AG04449 (cell line): ENCODE measurements at places on chromosomes 2 and 18.

- no peak for DNase-seq
These were observed 67.8 kb upstream of the EPAS1 start for GRCh38 chr2:46229134-46230063.

- no peak for DNase-seq
These were observed 12.0 kb upstream of the NTSR2 start for GRCh38 chr2:11681722-11682589.

GRCh38 chr2:108268001-108268400, 20.7 kb upstream of the SULT1C2 start:
- DNase-seq, result peak; percentile 21

DNA sequence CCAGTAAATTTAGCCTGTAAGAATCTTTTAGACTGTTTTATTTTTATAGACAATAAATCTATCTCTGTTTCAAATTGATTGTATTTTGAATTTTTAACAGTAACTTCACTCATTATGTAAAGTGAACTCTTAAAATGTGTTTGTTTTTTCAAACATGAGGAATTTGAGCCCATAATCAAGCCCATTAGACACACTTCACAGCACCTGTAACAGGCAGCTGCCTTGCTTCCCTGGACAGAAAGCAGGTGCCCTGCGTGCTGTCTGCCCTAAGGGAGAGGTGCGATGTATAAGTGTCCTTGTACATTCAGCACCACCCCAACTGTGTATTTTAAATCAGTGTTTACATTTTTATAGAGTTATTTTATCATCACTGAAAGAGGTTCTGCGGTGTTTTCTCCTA, 186.5 kb upstream of the TPO start:
- DNase-seq, result no peak

GRCh38 chr2:213537579-213537978, 253.3 kb downstream of the SPAG16 start:
- DNase-seq, result no peak

DNA sequence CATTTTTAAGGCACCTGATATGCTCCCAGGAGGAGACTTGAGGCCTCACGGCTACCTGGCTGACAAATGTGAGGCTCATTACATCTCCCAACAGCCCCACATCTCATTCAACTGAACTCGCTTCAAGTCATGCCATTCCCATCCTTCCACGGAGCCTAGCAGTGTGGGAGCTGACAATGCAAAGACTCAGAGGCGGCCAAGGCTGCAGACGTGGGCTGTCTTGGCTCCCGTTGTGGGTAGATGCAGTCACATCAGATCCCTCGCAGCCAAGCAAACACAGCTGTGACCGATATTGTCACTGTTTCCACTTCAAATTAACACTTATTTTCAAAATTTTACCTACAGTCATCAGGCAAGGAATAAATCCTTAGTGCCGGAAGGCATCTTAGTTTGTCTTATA, 64.0 kb upstream of the TRIB2 start:
- DNase-seq, result no peak

DNA sequence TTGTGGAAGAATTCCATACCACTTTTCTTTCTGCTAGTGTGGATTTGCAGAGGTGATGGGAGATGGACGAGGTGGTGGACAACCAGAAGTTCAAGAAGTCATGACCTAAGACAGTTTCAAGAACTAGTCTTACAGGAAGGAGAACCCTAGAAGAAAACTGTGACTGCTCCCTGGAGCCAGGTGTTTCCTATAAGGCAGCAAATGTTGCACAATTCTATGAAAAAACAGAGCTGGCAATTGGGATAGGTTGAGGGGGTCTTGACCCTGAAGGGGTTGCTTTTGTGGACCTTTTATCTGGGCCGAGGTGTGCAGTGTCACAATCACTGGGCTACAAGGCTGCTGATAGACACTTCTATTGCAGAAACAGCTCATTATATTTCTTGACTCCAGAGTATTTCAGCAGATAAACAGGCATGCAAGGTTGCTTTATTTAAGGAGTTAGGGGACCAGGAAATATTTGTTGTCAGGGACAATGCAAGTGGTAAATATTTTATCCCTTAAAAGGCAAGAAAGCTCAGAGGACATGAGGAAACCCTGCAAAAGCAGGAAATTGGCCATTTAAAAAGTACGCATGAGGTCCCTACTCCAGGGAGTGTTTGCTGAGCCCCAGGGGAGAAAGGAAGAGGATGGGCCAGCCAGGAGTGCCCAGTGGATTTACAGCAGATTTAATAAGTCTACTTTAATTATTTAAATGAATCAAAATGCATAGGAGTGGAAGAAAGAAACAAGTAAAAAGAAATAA, 22.9 kb downstream of the APCDD1 start:
- DNase-seq, result no peak

DNA sequence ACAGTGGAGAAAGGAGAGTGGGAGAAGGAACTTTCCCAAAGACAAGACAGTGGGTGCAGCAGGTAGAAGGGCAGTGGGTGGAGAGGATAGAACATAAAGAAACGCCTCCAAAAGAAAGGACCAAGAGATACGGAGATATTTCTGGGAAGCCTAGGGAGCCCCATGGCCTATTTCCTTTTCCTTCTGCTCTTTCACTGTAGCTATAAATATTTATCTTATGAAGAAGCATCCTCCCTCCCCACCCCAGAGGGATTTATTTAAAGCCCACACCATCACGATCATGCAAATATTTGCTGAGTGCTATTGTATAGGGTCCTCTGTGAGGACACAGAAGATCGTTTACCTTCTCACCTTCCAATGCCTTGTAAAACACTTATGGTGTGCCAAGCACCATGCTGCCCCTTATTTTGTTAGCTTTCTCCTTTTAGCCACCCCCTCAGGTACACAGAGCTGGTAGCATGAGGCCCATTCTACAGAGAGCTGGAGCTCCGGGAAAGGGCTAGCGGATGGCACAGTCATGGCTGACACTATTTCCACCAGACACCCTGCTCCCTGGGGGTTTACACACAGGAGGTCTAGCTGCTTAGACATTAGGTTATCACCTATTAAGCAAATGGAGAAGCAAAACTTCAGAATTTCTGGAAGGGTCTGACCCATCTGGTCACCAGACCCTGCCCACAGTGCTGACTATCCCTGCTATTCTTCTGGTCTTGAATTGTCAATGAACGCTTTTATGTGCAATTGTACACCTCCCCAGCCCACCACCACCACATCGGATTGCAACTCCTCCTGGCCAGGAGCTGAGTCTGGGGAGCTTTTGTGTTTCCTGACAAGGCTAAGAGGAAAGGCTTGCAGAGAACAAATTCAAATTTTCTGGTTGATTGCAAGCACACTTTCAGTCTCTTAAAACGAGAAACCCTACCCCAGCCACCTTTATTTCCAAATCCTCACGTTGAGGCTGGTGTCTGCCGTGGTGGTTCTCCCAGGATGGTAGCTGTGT, 91.8 kb upstream of the KLF7 start:
- no peak for DNase-seq

- DNase-seq, result no peak
These were observed 39.1 kb downstream of the HNMT start for GRCh38 chr2:138003411-138003810.

DNA sequence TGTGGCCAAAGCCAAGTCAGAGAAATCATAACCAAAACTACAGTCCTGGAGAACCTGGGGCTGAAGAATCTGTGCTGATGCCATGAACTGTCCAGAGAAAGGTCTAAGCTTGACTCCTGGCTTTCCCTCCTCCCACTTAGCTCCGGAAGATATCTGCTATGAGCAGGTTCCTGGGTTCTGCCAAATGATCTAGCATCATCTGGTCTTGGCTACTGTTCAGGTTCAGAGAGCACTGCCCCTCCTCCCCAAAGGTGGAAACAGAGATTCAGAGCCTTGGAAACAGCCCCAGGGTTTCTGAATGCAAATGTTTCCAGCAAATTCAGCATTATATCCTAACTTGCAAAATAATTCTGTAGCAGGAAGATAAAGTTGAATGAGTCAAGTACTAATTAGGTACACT, 219.2 kb upstream of the SP5 start:
- no peak for DNase-seq

GRCh38 chr18:62399781-62400308, 74.7 kb downstream of the TNFRSF11A start:
- DNase-seq, result no peak

DNA sequence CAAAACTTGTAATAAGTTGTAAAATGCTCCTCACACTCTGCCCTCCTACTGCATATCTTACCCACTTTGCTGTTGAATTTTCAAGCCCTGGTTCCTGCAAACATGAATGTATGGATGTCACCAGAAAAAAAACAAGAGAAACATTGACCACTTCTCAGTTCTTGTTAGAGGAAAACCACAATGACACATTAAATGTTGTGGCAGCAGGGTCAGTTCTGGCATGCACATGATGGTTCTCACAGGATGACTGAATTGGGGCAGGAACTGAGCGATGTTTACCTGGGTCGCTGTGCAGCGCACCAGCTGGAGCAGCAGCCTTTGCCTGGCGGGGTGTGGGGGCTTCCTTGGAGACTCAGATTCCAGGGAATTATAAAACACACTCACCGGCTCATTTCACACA, 14.0 kb upstream of the PRKCE start:
- no peak for DNase-seq

DNA sequence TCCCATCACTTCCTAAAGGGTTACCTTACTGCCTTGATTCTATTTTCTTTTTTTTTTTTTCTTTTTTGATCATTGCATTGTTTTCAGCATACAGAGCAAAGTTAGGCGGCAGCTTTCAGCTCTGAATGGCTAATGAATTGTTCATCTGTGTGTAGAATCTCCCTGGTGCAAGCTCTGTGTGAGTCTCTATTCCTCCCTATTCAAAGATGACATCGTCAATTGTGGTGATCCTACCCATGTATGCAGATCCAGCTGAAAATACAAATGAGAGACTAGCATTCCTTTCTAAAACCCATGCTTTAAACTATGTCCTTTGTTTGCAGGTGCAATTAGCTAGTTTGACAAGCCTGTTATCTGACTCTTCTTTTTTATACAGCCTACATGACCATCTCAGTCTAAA, 539.0 kb downstream of the ARHGAP15 start:
- no peak for DNase-seq

DNA sequence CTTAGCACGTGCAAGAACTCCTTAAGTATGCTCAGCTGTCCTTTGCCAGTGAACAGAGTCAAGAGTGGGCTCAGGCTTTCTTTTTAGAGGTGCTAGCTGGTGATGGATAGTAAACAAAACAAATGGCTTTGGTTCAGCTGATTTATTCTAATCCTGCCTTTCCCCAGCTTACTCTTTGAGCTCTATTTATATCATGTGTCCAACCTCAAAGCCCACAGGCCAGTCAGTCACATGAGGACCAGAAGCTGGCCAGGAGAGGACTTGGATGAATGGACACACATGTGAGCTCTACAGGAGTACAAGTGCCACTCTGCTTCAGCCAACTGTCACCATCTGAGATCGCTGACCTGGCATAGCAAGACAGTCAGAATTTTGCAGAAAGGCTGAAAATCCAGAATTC, 59.4 kb downstream of the STK39 start:
- DNase-seq, result no peak

- no peak for DNase-seq
These were observed 369.7 kb upstream of the TRIB2 start for GRCh38 chr2:12347066-12347493.

- peak; percentile 82 for DNase-seq
These were observed 62.1 kb upstream of the NPAS2 start for GRCh38 chr2:100757621-100758394.

GRCh38 chr2:101736861-101737291, 39.4 kb downstream of the MAP4K4 start:
- DNase-seq, result no peak

DNA sequence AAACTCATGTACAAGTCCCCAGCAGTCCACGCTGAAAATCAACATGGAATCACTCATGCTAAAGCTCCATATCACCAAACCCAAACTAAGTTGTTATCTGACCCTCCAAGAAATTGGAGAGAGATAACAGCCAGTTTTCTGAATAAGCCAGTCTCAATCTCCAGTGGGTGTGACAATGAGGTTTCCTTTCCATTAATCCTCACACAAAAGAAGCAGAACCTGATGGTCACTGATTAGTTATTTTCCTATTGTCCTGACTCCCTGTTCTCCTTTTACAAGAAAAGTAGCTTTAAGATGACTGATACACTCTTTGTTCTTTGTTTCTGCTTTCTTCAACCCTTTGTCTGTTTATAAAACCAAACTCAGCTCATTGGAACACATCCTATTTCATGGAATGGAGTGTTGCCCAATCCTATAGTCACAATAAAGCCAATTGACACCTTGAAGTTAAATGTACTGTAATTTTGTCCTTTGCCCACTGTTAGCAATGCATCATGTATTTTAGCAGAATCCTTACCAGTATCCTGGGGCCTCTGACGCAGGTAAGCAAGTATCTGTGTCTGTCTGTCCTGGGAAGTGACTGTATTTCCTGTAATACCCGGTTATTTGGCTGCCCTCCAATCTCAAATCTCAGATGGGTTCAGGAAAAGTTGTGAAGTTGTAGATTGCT, 30.6 kb upstream of the SH3RF3 start:
- no peak for DNase-seq

- DNase-seq, result no peak
These were observed 61.0 kb downstream of the RPL37A start for GRCh38 chr2:216559625-216560156.

DNA sequence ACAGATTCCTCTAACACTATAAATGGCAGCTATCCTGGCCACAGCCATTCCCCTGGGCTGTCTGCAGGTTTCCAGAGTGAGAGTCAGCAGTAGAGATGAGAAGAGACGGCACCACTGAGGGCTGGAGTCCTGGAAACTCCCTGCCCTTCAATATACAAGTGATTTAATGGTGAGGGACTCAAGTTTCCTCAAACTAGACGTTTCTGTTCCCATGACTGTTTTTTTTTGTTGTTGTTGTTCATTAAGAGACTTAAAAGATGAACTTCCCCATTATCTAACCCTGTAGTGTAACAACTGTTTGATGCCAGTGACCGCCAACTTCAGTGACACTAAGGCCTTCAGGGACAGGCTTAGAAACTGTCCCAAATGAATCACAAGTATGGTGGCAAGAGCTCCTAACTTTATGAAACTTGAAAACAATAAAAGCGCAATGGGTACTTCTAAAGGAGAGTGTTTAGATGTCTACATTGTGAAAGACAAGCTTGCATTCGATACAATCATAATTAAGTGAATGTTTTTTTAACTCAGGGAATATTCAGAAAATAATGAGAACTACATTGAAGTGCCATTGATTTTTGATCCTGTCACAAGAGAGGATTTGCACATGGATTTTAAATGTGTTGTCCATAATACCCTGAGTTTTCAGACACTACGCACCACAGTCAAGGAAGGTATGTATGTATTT, 34.0 kb downstream of the IL1R2 start:
- no peak for DNase-seq

DNA sequence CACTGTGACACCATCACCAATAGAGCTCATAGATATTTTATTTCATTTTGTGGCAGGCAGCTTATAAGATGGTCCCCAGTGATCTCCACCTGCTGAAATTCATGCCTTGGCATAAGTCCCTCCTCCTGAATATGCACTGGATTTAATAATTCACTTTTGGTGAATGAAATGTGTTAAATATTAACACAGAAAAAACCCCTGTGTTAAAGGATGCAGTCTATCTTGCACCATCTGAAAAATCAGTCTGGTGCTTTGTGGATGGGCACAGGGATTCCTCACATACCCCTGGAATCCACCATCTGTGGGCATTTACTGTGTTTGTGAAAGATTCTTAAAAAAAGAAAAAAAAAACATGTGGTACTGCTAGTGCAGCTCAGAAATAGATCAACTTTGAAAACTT, 26.1 kb upstream of the WIPF1 start:
- DNase-seq, result no peak
